ENCODE measurements at places on chromosomes 7 and 10. TPM values are rescaled to one million over a fixed set of nuclear protein-coding genes. Genes with fewer than 3 reads are reported as not detected.
A peak's percentile ranks its signal among the peaks of the same experiment; 100 is the strongest.

- DNase-seq = no peak
These were observed 13.5 kb downstream of the HERPUD2 start for GRCh38 chr7:35681231-35682029.

The WEE2 gene
- not detected for polyA plus RNA-seq

The SH2D4B gene
- 0.03 TPM for polyA plus RNA-seq

The SUGCT gene
- polyA plus RNA-seq = 1.4 TPM

The SYT15B gene
- not detected for polyA plus RNA-seq

- DNase-seq = no peak
These were observed 55.9 kb downstream of the DIP2C start for GRCh38 chr10:633279-634245.

DNA sequence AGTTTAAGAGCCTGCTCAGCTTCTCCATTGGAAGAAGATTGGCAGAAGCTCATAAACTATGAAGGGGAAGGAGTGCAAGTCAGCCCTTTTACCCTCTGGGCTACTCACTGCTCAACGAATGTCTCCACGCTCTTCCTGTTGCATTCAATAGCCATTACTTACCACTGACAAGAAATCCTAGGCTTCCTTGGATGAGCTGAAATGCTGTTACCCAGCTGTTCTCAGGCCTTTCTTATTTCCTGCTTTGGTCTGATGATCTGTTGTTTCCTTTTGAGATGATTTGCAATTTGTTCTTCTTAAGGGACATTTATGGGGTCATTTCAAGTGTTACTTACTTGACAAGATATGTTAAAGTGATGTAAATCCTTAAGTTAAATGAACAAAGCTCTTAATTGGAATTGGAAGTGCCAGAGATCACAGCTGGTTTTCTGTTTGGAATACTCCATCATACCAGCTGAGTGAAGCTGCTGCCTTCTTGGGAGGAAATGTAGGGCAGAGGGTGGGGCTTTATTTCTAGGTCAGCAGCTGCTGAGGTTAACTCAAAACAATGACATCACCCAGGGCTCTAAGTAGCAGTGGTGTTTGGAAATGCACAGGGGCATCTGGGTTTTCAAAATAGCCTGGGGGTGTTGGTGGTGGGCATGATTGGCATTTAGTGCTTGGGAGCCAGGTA lies 170.0 kb downstream of the PRKCQ start:
- peak; percentile 55 for DNase-seq

The STARD3NL gene
- polyA plus RNA-seq = 36.2 TPM

GRCh38 chr7:149845257-149845980 lies 7.2 kb downstream of the ZNF862 start:
- no peak for DNase-seq

- DNase-seq = peak; percentile 58
These were observed at the start of gene SLC16A12 for GRCh38 chr10:89535171-89536012. TSS of gene SLC16A12 (minus strand) at chr10:89535594. CDS start at chr10:89462578, 73,016 bp downstream.

The SPDYE16 gene
- not detected for polyA plus RNA-seq

- DNase-seq = peak; percentile 69
These were observed 57.1 kb upstream of the PCGF5 start for GRCh38 chr10:91163269-91163868.

Data from small intestine (tissue), 16 donors.